Effector memory CD8-positive, alpha-beta T cell (primary cell): ENCODE measurements at places on chromosomes 7 and 10.

DNA sequence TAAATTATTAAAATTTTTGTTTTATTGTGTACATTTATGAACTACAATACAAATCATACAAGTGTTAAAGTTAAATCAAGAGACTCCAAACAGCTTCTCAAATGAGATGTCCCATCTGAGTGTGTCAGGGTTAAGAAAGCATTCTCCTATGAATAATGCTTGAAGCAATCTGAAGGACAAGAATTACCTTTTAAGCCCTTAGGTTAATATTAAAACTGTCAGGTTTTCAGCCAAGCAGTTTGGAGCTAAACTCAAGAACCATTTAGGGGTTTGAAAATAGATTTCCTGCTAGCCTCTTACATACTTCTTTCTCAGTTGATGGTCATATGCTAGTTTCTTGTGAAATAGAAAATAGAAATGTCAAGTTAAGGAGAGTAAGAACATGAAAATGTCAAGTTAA is 38.3 kb downstream of the LIPJ start:
- DNase-seq: no peak

DNA sequence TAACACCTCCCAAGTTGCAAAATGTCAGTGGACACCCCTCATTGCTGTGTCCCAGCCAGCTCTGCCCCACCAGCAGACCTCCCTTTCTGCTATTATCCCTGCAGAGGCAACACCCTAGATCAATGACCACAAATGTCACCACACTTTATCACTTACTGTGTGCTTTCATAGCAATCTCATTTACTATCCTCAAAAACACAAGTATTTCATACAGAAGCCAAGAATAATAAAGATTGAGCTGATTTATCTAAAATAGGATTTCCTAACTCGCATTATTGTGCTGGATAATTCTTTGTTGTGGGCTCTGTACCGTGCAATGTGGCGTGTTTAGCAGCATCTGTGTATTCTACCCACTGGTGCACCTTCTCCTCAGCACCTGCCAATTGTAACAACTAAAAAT is 13.2 kb upstream of the ABCB5 start:
- DNase-seq: no peak

- peak; percentile 43 for DNase-seq
Observed at GRCh38 chr7:140304191-140304799, 94.0 kb downstream of the SLC37A3 start.

DNA sequence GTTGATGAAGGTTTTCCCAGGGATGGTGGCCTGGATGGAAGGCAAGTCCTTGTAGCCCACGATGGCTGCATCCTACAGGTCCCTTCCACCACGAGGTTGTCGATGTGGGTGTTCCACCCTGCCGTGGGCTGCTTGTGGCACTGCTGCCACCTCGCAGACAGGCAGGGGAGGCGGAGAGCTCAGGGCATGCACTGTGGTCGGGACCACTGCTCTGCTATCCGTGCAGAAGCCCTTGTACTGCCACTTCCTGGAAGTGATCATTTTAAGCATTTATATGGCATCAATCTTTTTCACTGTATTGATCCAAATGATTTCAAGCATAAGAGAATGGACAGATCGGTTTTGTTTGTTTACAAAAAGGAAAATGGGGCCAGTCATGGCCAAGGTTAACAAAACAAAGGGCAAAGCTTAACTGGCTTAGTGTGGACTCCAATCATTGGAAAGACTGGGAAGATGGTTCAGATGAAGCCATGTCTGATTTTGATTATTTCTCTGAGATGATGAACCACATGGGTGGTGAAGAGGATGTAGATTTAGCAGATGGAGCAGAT is 8.2 kb upstream of the CYP17A1 start:
- DNase-seq: no peak

DNA sequence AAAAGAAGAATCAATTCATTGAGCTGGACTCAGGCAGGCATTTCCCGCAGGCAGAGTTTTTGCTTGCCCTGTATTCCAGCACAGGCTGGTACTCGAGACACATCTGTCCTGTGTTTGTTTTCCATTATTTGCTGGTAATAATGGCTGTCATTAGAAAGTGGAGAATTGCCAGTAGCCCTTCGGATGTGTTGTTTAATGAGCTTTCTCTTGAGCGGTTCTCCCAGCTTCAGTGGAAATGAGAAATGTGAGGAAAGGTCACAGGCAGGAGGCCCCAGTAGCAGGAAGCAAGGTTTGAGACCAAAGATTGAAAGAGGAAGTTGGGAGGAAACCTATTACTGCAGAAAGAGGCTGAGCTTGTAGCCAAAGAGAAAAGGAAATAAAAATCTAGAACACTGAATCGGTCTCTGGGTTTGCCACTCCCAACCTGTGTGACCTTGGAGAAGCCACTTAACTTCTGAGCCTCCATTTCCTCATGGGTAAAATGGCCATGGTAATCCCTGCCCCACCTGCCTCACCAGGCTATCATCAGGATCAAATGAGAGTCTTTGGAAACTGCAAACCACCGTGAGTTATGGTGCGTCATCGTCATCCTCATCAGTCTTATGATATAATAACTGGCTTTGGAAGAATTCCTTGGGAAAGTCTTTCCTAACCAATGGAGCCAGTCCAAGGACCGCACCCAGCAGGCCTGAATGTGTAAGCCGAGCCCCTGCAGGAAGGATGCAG is 67.7 kb downstream of the TACR2 start:
- no peak for DNase-seq

DNA sequence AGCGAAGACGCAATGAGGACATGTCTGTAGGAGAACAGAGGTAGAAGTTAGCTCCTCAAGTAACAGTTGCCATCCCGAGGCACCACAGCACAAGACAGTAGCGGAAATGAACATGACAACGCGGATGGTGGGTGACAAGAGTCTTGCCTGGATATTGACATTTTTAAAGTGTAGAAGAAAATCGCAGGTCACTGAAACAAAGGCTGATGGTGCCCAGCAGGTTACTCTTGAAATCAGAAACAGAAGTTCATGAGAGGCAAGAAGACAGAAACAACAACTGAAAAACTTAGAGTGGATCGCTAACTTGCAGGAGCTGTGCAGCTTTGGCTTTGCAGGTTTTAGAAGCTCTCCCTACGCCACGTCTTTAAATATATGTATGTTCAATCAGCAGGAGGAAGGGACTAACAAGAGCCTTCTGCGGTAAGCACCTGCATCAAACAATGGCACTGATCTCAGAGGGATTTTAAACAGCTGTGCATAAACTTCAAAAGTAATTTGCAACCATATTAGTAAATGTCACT is 1.8 kb downstream of the PRKCQ start:
- DNase-seq: no peak
